ENCODE measurements at places on chromosomes 16 and 17.

DNA sequence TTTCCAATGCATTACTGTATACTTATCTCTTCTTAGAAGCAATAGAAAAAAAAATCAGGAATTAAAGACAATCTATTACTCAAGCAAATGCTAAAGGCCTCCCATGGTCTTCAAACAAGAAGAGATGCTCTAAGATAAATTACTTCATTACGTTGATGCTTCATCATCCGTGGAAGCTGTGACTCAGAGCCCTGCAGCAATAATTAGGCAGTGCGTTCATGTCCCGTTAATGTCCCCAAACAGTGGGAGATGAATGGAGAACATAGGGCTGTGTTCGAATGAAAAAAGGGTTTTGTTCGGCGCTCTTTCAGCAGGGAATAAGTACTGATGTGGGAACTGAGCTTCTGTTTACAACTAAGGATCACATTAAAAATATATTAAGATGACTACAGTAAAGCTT, 15.9 kb upstream of the PDXDC1 start:
- DNase-seq, result no peak

- no peak for DNase-seq
Measured at GRCh38 chr16:77548766-77549165, 113.9 kb upstream of the ADAMTS18 start.

GRCh38 chr16:86994215-86994614, 323.0 kb downstream of the C16orf95 start:
- DNase-seq, result no peak

GRCh38 chr16:81608523-81609209, 164.1 kb downstream of the CMIP start:
- no peak for DNase-seq

DNA sequence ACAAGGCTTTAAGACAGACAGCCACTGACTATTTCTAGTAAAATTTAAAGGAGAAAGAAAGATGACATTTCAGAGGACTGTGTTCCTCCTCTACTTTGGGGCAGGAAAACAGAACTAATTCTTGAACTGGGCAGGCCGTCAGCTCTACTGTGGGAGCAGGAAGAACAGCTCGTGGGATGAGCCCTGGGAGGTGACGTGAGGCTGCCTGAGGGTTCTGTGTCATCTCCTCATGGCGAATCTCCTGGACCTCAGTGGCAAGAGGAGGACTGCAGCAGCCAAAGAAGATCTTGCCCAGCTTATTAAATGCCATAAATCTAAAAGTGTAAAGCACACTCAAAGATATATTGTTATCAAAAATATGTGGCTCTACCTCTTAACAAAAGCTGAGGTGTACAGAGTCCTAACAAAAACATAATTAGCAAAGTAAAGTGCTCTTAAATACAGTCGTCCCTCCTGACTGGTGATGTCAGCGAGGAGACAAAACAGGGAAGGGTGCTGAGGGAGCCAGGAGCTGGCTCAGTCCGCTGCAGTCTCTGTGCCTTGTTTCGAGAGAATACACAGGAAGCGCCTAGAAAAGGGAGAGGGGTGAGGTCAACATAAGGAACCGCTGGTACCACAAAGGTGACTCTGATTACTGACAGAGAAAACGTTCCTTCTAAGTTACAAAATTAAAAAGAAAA, 58.0 kb downstream of the CREBBP start:
- no peak for DNase-seq

All from stimulated activated CD8-positive, alpha-beta memory T cell treated with anti-CD3 and anti-CD28 coated beads, Interleukin-2, amount 100 ng/mL, for 1 hour (primary cell).